Fibroblast of mammary gland (primary cell): ENCODE measurements at places on chromosomes 2 and 18.

DNA sequence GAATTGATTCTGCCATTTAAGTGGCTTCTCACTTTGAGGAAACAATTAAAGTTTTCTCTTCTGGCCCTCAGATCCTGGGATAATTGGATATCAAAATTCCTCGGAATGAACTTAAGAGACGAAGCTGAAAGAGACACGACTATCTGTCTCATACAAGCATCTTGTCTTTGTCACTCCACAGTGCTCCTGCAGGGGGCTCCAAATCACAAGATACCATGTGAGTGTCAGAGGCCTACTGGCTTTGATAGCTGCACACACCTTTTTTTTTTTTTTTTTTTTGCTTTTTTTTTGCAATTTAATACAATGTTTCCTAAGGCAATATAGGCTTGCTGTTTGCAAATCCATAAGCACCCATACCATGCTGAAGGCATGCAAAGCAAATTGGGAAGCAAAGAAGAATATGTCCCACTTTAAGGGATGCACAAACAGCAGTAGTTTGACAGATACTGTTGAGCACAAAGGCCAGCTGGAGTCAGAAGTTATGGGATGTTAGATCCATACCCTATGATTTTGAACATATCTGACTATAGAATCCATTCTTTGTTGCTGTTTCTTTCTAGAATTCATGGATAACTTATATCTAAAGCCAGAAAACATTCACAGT, 109.0 kb upstream of the CBLN2 start:
- peak; percentile 11 for DNase-seq

DNA sequence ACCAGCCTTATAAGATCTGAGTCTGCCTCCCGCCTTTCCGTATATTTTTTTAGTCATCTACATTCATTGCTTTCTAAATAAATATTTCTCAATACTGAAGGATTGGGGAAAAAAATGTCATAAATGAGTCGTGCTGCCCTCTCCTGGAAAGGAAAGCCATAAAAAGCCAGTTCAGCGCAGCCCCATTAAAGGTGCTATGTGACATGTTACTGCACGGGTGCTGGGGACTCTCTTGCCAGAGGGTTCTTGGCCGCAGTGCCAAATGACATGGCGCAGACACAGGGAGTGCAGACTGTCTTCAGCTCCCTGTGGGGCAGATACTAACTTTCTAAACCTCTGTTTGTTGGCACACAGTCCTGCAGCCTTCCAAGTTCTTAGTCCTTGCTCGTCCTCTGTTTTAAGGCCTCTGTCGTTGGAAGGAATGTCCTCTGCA, 53.7 kb upstream of the MAP3K20 start:
- peak; percentile 55 for DNase-seq

GRCh38 chr2:28623582-28624405, 127.8 kb upstream of the PPP1CB start:
- no peak for DNase-seq

GRCh38 chr18:45456090-45457021, 158.9 kb upstream of the SLC14A2 start:
- DNase-seq, result peak; percentile 19

GRCh38 chr18:52504589-52504988, 164.6 kb downstream of the DCC start:
- DNase-seq, result no peak

DNA sequence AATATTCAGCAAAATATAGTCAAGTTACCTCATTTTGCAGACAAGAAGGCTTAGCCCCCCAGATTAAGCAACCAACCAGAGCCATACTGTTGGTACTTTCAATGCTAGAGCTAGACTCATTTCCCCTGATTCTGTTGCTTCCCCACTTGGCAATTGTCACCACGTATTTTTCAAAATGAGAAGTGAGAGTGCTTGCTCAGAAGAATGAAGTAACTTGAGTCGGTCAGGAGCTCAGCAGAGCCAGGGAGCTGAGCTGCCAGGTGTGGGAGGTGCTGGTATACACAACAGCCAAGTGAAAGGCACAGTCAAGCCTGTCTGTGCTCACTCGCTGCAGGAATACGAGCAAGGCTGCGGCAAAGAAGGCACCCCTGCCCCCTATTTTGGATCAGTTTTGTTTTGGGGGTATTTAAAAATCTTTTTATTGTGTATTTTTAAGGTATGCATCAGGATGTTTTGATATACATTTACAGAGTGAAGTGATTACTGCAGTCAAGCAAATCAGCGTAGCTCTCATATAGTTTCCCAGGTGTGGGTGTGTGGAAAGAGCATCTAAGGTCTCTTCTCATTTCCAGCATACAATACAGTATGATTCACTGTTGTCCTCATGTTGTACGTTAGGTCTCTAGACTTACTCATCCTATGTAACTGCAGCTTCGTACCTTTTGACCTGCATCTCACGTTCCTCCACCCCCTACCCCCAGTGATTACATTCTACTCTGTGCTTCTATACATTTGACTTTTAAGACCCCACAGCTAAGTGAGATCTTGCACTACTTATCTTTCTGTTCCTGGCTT, 62.4 kb downstream of the MRPS9 start:
- DNase-seq, result no peak

- DNase-seq, result peak; percentile 99
These were observed 257.7 kb downstream of the PTGR3 start for GRCh38 chr18:74951165-74951760.

DNA sequence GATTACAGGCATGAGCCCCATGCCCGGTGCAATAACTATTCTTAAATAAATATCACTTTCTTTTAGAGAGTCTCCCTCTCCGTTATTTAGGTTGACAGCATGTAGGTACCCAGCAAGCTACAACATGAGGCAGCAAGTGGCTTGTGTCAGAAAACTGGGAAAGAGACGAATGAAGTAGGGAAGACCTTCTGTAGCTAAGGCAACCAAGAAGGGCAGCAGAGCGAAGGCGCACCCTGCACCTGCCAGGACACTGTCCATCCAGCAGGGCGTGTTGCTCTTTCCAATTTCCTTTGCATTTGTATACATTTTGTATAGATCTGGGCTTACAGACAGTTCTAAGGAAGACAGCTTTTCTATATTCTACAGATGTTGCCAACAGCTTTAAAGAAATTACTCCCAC, 48.1 kb downstream of the FAM228A start:
- no peak for DNase-seq

DNA sequence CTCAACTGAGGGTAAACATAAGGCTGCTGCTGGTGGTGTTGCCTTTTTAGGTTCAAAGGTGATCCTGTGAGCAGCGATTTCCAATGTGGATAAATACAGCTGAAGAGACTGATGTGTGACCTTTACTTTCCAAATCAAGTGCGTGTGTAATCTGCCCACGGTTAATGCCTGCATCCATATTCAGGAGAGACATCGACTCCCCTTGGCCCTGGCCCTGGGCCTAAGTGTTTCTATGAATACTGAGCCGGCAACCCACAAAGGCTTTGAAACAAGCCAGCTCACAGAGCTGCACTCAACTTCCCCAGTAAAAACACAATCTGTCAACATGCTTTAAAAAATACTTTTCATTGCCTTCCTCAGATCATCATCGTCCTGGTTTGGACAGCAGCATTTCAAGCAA, 1026.6 kb downstream of the TMEM182 start:
- no peak for DNase-seq

- DNase-seq, result no peak
These were observed 4.8 kb downstream of the SOX11 start for GRCh38 chr2:5696945-5697521.

GRCh38 chr18:36130883-36131653, 1.4 kb downstream of the ELP2 start:
- no peak for DNase-seq

DNA sequence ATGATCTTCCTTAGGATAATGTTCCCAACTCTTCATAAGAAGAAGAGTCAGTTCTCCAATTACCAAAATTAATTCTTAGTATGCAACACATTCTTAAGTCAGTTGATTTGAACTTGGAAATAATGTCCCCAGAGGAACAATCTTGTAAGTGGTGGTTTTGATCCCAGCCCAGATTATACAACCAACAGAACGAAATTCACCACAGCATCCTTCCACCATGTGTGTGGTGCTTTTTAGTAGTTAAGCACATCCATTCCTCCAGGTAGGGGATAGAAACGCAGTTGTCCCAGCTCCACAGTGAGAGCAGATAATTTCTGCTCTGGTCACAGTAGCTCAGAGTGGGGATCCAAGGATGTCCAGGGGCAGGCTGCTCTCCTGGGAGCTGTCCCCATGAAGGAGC, 161.7 kb upstream of the SLC39A10 start:
- DNase-seq, result no peak

- no peak for DNase-seq
These were observed 168.0 kb downstream of the CERS6 start for GRCh38 chr2:168624028-168624427.

- peak; percentile 78 for DNase-seq
These were observed 40.5 kb upstream of the ACTR2 start for GRCh38 chr2:65186872-65187851.

- DNase-seq, result no peak
These were observed 202.8 kb downstream of the STK39 start for GRCh38 chr2:168044579-168044978.

DNA sequence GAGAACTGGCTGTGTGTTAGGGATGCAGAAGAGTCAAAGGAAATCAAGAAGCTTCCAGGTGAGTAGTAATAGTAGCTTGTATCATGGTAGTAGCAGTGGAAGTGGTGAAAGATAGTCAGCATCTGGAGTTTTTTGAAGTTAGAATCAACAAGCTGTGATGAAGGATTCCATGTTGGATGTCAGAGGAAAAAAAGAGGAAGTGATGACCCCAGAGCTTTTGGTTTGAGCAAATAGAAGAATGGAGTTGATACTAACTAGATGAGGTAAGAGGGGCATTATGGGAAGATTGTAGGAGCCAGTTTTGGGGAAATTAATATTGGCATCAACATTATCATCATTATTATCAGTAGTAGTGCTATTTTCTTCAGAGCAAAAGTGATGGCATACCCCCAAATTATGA, 542.2 kb downstream of the XIRP2 start:
- no peak for DNase-seq

DNA sequence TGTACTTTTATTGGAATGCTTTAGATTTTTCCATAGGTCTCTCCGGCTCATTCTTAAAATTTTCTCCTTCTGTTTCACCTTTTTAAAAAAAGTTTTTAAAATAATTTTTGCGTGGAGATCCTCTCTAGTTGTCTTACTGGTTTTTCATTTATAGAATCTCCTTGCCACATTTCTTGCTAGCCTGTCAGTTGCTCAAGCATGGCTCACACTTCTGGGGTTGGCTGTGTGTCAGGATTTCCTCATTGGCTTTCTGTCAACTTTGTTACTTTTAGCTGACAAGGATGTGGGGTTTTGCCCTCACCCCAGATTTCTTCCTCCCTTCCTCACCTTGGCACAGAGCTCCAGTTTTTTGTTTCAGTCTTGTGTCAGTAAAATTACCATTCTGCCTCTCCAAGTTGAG, 124.6 kb downstream of the ZNF407 start:
- peak; percentile 71 for DNase-seq

- DNase-seq, result no peak
These were observed 57.4 kb downstream of the C18orf54 start for GRCh38 chr18:54415086-54415485.

DNA sequence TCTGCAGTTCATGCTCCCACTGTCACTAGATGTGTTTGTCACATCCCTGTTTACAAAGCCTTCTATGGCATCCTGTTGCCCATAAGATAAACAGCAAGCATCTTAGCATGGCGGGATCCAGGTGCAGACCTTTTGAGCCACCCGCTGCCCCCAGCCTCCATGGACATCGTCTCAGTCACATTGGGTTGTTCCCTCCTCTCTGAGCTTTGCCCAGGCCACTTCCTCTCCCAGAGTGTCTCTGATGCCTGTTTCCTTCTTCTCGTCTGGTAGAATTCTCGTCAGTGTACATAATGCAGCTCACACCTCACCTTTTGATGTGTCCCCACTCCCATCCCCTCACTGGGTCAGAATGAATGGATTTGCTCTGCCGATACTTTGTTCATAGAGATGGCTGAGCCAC, 239.0 kb upstream of the APCDD1 start:
- DNase-seq, result no peak

- peak; percentile 86 for DNase-seq
These were observed 22.6 kb downstream of the DHRS9 start for GRCh38 chr2:169091761-169092519.

GRCh38 chr18:36354989-36355388, 57.5 kb downstream of the FHOD3 start:
- peak; percentile 95 for DNase-seq

DNA sequence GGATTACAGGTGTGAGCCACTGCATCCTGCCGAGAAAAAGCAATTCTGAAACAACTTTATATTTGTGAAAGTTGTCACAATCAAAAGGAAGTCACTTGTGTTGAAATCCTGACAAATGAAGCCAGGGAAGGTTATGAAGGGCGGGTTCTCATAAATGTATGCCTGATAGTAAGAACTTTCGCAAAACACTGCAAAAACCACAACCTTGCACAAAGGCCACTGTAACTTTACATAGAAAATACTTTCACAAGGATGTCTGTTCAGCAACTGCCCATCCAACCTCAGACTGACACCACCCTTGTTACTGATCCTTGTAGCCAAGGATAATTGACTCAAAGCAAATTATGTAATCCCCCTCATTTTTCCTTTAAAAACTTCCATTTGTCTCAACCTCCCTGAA, 90.6 kb downstream of the SLC4A3 start:
- DNase-seq, result no peak
